ENCODE measurements at places on chromosomes 7 and 10. TPM values are rescaled to one million over a fixed set of nuclear protein-coding genes. Genes with fewer than 3 reads are reported as not detected.

DNA sequence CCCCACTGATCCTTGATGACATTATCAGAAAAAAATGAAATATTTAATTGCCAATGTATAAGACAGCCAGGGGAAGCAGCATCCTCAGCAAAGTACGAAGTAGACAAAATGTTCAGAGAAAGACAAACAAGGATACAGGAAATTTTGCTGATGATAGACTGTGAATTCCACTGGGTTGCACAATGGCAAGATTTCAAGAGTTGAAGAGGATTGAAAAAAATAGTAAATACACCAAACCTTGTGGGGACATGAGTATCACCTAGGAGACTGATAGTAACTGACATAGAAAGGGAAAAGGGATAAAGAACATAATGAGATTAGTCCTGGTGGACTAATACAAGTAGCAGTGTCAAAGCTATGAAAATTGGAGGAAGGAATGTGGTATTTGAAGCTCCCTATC lies 16.5 kb downstream of the CNOT4 start:
- H3K4me3 ChIP-seq: no peak overlapping the region
- H3K36me3 ChIP-seq: no peaks in the 10 kb centered on the region
- no peak overlapping the region for H3K27ac ChIP-seq
- DNase-seq: no peak
- H3K4me1 ChIP-seq: peaks cover 22% of the 10 kb centered on the region

GRCh38 chr7:153322991-153323390 lies 563.4 kb downstream of the ACTR3B start:
- DNase-seq: no peak
- no peak overlapping the region for H3K4me3 ChIP-seq
- no peaks in the 10 kb centered on the region for H3K4me1 ChIP-seq

GRCh38 chr7:81402227-81402626 lies 367.6 kb downstream of the HGF start:
- H3K27me3 ChIP-seq: no peaks in the 10 kb centered on the region
- no peak for DNase-seq
- H3K4me3 ChIP-seq: no peak overlapping the region

GRCh38 chr7:142379201-142379885 lies 121.5 kb upstream of the PRSS58 start:
- DNase-seq: no peak
- no peaks in the 10 kb centered on the region for H3K36me3 ChIP-seq
- no peak overlapping the region for H3K27ac ChIP-seq
- H3K4me3 ChIP-seq: no peak overlapping the region

DNA sequence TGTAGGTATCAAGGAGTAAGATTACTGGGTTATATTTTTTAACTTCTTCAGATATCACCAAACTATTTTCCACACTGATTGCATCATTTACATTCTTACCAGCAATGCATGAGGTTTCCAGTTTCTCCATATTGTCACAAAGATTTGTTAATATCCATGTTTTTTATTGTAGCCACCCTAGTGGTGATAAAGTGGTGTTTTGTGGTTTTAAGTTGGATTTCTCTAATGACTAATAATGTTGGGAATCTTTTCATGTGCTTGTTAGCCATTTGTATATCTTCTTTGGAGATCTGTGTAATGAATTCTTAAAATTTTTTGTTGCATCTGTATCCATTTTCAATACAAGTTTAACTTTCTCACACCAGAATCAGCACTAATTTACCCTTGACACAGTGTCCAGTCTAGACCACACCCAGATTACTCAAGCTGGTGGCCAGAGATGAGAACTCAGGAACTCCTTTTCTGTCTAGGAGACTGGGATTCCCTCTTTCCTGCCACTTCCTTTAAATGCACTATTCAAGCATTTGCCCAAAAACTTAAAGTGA lies 67.0 kb upstream of the PLXDC2 start:
- H3K27me3 ChIP-seq: no peaks in the 10 kb centered on the region
- DNase-seq: no peak
- H3K27ac ChIP-seq: no peak overlapping the region
- H3K4me3 ChIP-seq: no peak overlapping the region
- no peaks in the 10 kb centered on the region for H3K4me1 ChIP-seq

DNA sequence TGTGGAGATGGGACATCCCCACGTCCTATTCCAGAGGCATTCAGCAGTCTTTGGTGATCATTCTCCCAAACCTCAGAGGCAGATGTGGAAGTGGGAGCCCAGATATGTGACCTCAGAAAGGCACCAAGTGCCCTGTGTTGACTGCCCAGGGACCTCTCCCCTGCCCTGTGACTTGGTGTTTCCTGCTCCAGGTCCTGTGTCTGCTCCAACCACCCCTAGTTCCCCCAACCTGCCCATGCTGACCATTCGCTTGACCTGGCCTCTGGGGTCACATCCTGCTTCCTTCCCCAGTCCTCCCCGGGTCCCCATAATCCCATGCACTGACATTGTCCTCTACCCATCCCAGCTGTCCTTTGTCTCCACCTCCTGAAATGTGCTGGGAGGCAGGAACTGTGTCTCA lies 7.6 kb downstream of the CYP26A1 start:
- peaks cover 2% of the 10 kb centered on the region for H3K4me1 ChIP-seq
- no peaks in the 10 kb centered on the region for H3K36me3 ChIP-seq
- DNase-seq: no peak
- H3K27ac ChIP-seq: no peak overlapping the region
- no peak overlapping the region for H3K4me3 ChIP-seq
- H3K27me3 ChIP-seq: peaks cover 32% of the 10 kb centered on the region

EN2 gene
- not detected for total RNA-seq

HEPACAM2 gene
- total RNA-seq: not detected

CRTAC1 gene
- not detected for total RNA-seq

PDE6C gene
- total RNA-seq: not detected

DNA sequence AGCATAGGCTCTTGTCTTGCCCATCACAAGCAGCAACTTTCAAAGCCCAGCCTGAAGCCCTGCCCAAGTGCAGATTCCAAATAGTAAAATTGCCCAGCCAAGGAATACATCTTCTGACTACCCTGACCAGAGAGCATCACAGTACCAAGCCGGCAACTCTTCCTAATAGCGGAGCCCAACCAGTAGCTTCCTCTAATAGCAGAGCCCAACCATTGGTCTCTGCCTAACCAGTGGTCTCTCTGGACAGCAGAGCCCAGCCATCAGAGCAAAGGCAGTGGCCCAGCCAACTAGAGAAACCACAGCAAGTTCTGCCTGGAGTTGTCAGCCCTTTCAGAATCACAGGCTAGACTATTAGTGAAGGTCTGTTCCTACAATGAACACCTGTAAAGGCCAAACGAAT lies 285.6 kb downstream of the HGF start:
- no peaks in the 10 kb centered on the region for H3K36me3 ChIP-seq
- no peaks in the 10 kb centered on the region for H3K27me3 ChIP-seq
- no peak overlapping the region for H3K4me3 ChIP-seq
- DNase-seq: no peak
- no peak overlapping the region for H3K27ac ChIP-seq

PRPS1L1 gene
- not detected for total RNA-seq

NCOA4 gene
- 86.6 TPM for total RNA-seq

GRCh38 chr10:92200564-92200963 lies 90.3 kb downstream of the CPEB3 start:
- no peak overlapping the region for H3K27ac ChIP-seq
- H3K4me3 ChIP-seq: no peak overlapping the region
- no peaks in the 10 kb centered on the region for H3K36me3 ChIP-seq
- DNase-seq: no peak
- H3K4me1 ChIP-seq: no peaks in the 10 kb centered on the region

DNA sequence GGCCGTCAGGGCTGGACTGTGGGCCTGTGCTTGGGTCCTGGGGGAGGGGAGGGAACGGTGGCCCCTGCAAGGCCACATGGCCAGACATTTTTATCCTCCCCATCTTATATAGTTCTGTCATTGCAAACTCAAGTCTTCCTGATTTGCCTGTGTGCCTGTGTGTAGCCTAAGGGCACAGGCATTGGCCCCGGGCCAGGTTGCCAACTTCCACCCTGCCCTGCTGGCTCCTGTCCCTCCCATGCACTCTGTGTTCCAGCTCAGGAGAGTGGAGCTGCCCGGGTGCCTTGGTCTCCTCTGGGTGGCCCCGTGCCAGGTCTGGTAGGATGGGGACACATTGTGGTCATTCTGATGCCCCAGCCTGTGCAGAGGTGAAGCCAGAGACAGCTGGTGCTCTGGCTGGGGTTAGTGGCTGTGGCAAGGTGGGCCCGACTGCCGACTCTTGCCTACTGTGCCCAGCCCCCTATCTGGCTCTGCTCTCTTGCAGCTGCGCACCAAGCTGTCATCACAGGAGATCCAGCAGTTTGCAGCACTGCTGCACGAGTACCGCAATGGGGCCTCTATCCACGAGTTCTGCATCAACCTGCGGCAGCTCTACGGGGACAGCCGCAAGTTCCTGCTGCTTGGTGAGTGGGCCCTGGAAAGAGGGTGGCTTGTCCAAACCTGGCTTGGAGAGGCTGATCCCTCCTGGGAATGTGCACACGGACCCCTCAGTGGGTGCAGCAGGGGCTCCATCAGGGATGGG lies 14.8 kb downstream of the NACAD start:
- no peak for DNase-seq
- peaks cover 24% of the 10 kb centered on the region for H3K36me3 ChIP-seq
- no peaks in the 10 kb centered on the region for H3K27me3 ChIP-seq
- H3K4me3 ChIP-seq: no peak overlapping the region
- H3K27ac ChIP-seq: peak overlapping the region; percentile 42

GRCh38 chr7:105028004-105028403 lies 14.0 kb downstream of the KMT2E start:
- H3K4me3 ChIP-seq: no peak overlapping the region
- peaks cover 77% of the 10 kb centered on the region for H3K4me1 ChIP-seq
- no peak for DNase-seq
- H3K27ac ChIP-seq: peak overlapping the region; percentile 52
- H3K27me3 ChIP-seq: no peaks in the 10 kb centered on the region

CAV2 gene
- not detected for total RNA-seq

NEURL1 gene
- 1.9 TPM for total RNA-seq
